Stimulated activated CD8-positive, alpha-beta memory T cell treated with anti-CD3 and anti-CD28 coated beads, Interleukin-15, amount 100 ng/mL, for 48 hours (primary cell): ENCODE measurements at places on chromosomes 7 and 10.

GRCh38 chr7:75971961-75972763 is 22.2 kb downstream of the TMEM120A start:
- no peak for DNase-seq

DNA sequence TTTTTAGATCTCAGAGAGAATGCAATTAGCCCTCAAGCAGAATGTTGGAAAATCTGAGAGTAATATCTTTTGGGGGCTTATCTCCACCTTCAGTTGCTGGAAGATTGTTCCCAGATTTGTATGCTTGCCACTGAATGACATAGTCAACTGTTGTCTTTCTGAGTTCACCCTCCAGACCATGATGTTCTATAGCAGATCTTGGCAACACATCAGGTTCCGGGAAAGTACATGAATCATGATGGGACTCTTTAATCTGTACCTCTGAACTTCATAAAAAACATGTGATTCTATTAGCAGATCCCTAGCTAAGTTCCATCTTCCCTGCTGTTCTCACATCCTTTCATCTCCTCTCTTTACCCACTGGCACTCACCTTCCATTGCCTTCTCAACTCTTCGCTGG is 68.9 kb downstream of the PLCE1 start:
- DNase-seq, result no peak

GRCh38 chr7:128672927-128673517 is 930 bp downstream of the GARIN1A start:
- no peak for DNase-seq

- no peak for DNase-seq
Observed at GRCh38 chr7:46537191-46537905, 616.3 kb upstream of the IGFBP3 start.

DNA sequence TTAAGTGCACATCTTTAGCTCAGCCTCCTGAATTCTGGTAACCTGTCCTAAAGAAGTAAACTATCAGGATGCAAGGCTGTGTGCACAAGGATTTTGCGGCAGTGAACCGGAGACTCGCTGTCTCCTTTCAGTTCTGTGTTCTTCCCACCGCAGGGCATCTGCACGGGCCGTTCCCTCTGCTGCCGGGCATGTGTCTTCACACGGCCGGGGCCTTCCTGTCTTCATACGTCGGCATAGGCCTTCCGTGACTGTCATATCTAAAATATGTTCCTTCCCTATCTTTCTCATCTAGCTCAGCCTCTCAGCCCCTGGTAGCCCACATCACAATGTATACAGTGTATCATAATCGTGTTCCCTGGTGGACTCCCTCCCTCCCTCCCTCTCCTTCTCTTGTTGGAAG is 16.4 kb downstream of the PALD1 start:
- DNase-seq, result no peak

DNA sequence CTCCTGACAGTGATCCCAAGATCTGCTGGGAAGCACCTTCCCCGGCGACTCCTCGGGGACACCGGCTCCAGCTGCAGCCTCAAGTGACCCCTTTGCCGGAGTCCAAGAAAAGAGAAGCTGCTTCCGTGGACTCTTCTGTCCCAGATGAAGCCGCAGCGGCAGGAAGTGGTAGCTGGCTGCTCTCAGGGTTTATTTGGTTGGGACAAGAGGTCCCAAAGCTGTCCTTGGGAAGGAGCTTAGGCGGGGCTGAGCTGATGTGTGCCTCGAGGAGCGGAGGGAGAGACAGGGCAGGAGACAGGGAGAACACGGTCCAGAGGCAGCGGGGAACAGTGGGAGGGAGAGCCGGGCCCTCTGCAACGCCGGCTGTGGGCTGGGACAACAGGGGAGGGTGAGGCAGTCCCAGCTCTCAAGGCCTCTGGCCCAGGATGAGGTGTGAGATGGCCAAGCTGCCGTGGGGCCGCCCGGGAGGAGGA is 13.1 kb upstream of the FAM20C start:
- DNase-seq, result no peak

GRCh38 chr7:41328544-41328943 is 374.3 kb downstream of the INHBA start:
- no peak for DNase-seq

DNA sequence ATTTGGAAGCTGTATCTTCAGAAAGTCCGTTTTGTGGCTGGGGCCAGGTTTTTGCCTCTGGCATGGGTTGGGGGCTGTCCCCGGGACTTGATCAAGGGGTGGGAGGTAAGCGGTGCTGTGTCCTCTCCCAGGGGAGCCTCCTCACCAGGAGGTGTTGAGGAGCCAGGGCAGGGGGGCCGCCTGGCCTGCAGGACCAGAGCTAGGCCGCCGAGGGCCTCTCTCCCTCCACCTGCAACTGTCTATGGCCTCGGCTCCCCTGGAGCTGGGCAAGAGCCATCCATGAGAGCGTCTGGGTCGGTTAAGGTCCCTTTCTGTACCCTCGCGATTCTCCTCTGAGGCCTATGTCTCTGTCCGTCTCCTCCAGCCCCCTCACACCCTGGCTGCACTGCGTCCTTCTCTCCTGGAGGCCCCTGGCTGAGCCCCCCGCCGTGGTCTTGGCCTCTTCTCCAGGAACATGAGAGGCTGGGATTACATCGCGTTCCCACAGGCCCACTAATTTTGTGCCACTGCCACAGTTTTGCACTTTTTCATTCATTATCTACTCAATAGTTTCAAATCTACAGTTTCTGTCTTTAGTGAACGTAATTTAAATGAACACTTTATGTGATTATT is 20.6 kb downstream of the CALML5 start:
- no peak for DNase-seq

DNA sequence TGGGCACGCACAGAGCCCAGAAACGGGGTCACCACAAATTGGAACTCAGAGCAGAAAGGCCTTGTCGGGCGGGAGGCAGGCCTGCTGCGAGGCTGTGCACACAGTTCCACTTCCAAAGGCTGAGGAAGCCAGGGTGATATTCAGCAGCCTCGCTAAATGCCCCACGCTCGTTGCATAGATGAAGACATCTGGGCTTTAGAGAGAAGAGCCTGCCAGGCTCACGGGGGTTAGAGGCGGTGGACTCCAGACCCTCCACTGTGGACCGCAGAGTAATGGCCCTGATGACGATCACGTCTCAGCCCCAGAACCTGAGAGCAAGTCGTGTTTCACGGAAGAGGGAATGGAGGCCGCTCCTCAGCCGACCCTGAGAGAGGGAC is 104.2 kb downstream of the DNAJB6 start:
- no peak for DNase-seq

DNA sequence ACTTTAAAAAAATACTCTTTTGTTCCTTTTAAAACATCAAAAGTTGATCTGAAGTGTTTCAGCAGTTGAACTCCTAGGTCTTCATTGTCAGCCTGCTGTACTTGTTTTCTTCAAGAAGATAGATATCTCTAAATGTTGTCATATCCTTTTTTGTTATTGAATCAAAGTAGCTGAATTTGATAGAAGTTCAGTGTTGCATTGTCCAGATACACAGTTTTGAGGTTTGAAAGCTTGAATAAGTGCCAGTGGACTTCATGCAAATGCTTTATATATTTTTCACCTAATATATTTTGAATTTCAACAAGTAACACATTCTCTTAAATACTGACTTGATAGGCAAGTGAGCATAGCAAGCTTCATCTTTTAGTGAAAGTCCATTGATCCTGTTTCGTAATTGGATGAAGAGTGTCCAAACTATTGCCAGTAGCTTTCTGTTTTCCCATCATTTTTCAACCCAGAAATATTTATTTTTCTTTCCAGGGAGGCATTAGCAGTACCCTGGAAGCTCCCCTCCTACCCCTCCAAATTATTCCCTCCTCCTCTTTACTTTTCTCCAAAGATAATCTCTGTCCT is 114.4 kb downstream of the TPST1 start:
- DNase-seq, result no peak
